ENCODE measurements at places on chromosomes 7 and 10. TPM values are rescaled to one million over a fixed set of nuclear protein-coding genes. Genes with fewer than 3 reads are reported as not detected.

DNA sequence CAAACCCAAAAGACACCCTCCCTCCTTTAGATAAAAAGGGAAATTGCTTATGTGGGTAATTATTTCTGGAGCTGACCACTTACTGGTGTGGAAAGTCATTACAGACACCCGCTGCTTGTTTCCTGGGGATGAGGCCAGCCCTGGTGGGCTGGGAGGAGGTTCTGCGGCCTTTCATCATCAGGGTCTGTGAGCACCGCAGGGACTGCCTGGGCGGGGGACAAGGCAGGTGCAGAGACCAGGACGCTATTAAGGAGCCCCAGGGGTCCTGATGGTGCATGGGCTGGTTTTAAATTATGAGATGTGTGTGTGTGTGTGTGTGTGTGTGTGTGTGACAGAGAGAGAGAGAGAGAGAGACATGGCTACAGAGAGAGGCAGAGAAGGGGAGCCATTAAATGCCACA, 171.2 kb downstream of the DNAJB6 start:
- no peak for DNase-seq

DNA sequence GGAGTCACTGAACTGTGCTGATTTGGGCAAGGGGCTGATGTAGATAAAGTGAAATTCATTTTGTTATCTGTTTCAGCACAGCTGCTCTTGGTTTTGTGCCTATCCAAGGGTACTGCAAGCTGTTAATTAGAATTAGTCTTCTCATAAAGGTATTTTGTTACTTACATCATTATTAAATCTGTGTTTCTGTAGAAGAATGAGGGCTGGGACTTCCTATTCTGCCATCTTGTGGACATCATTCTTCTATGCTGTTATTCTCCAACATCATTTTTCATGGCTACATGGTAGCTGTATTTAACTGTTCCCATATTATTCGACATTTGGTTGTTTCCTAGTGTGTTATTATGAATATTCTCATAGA, 76.2 kb upstream of the CCDC71L start:
- no peak for DNase-seq

DNA sequence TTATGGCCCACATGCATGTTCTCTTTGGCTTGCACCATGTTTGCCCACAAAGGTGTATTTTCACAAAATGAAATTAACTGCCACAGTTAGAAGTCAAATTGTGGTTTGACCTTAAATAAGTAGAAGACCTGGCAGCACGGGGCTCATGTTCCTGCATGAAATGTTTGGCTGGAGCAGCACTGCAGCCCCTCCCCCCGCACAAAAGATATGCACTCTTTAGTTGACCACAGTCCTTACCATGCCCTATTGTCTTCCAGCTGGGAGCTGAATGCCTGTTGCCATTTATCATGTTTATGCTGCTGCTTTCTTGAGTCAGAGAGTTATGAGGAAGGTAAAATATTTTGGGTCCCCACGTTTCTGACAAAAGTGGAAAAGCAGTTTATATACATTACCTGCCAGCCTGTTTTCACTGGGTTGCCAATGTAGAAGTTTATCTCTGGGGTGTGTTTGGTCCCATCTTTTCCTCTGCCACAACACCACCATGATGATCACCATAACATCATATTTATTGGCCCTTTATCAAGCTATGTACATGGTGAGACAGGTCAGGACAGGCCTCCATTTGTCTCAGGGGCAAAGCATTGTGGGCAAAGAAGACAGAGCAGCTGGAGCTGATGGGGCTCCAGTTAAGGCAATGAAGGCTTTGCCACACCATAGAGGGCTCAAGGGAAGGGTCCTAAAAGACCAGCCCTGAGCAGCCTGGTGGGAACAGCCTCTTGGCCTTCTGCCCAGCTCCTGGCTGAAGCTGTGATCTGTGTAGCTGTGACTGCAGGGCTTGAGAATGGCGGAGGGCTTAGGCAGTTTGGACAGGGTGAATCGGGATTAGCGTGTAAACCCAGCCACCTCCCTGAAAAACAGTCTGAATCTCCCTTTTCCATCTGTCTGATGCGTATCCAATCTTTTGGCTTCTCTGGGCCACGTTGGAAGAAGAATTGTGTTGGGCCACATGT, 5.4 kb downstream of the PRF1 start:
- no peak for DNase-seq

DNA sequence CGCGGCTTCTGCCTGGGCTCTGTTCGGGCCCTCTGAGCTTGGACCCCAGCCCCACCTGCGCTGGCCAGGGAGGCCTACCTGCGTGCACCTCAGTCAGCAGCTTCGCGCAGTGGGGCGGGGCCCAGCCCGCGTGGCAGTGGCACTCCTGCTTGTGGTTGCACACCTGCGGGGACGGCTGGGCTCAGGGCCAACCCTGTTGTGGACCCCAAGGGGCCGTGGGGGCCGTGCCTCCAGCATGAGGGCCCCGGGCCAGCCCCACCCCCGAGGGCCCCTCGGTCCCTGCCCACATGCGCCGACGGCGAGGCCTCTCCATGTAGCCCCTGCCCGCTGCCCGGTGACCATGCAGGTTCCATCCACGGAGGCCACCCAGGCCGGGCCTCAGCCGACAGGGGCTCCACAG, 7.3 kb downstream of the ADAM8 start:
- no peak for DNase-seq

GRCh38 chr10:127853868-127854768, 38.6 kb downstream of the CLRN3 start:
- peak; percentile 29 for DNase-seq

Gene OPALIN
- polyA plus RNA-seq: not detected

Gene PRKCQ
- 18.1 TPM for polyA plus RNA-seq

Gene LBX1
- not detected for polyA plus RNA-seq

Gene TMEM139
- 51.9 TPM for polyA plus RNA-seq

Gene GLCCI1
- polyA plus RNA-seq: 32.4 TPM

Gene COL17A1
- polyA plus RNA-seq: 0.97 TPM

Gene NEUROD6
- polyA plus RNA-seq: not detected

Gene OR2A5
- not detected for polyA plus RNA-seq

Gene VIPR2
- 2.6 TPM for polyA plus RNA-seq
